ENCODE measurements at places on chromosomes 5 and 9.

DNA sequence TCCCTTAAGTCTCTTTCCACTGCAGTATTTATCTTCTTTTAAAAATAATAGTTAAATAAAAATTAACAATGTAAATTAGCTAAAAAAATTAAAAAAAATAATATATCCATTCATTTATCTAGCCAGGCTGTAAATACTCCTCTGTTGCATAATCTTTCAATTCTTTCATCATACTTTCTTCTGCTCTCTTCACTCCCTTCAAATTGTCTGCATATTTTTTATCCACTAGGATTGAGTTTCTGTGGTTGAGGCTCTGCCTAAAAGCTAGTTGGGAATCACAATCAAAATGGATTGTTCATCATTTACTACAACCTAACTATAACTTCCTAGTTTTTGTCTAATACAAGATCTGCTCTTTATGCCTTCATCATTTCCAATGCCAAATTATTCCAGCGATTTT, 182.2 kb downstream of the PDE4D start:
- DNase-seq = no peak

DNA sequence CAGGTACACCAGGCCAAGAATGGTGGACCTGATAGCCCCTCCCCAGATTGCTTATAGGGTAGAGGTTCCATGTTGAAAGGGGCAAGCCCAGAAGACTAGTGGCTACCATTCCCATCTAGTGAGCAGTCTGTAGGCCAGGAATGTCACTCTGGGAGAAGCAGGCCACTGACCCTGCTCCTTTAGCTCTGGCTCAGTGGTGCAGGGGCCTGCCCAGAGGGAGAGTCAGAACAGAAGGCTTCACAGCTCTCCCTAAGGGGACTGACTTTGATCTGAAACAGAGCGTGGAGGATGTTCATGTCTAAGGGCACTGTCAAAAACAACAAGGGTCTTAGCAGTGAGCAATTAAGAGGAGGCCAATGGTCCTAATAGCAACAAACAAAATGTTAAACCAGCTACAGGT, 81.7 kb downstream of the ZNF354C start:
- no peak for DNase-seq

- DNase-seq = no peak
Measured at GRCh38 chr9:133778336-133779013, 40.3 kb upstream of the SARDH start.

- no peak for DNase-seq
Measured at GRCh38 chr5:55392669-55393068, 84.9 kb downstream of the MTREX start.

GRCh38 chr9:120742951-120743416, 28.7 kb upstream of the MEGF9 start:
- no peak for DNase-seq

Measured in stimulated activated CD8-positive, alpha-beta memory T cell treated with anti-CD3 and anti-CD28 coated beads, Interleukin-15, amount 100 ng/mL, for 48 hours (primary cell).